HuH-7 (cell line): ENCODE measurements at places on chromosomes 5 and 9.

DNA sequence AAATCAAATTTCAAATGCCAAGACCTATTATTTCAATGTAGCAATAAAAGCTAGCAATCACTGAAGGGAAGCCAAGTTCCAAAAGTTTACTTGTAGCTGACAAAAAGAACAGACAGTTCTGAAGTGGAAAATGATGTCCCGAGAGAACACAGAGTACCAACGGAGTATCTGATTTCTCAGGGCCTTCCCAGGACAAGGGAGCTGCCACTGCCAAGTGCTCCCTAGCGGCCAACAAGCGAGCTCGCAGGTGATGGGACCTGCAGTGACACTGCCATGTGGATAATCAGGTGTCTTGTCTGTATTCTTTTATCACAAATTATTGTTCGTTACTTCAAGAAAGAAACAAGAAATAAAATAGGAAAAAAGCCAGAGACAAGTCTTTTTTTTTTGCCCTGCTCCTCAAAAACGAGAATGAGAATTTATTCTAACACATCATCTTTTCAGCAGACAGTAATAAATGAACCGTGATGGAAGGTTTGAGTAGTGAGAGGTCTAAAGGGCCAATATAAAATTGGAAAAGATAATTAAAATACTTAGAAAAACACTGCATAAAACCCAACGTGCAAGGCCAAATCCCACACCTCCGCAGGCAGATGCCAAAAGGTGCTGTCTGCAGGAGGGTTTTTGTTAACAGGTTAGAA is 159.4 kb downstream of the MYO10 start:
- DNase-seq = peak; percentile 34

- DNase-seq = no peak
These were observed 1867.9 kb upstream of the NUDT12 start for GRCh38 chr5:105430516-105430915.

GRCh38 chr5:44987026-44987425 is 178.3 kb downstream of the MRPS30 start:
- DNase-seq = no peak

DNA sequence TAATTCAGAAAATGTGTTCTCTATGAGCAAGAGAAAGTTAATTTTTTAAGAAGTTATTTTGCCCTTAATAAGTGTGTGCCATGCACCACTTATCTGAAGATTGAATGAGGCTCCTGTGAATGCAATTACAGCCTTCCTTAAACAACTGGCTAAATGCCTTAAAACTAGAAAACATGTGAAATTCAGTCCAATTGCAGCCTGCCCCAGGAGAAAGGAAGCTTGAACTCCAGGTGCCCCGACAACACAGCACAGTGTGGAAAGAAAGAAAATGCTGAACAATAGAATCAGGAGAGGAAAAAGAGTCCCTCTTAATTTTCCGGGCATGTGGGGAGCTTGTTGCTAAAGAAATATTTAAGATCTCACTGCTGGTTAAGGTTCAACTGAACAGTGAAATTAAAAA is 8.8 kb downstream of the LHFPL2 start:
- DNase-seq = no peak

GRCh38 chr5:82610686-82611085 is 332.5 kb upstream of the RPS23 start:
- DNase-seq = no peak

- peak; percentile 72 for DNase-seq
These were observed at the start of gene SPACA9 for GRCh38 chr9:132878695-132879456. Gene SPACA9, plus strand, starts transcription at chr9:132878898. Its CDS starts 5,050 bp downstream, at chr9:132883948.

DNA sequence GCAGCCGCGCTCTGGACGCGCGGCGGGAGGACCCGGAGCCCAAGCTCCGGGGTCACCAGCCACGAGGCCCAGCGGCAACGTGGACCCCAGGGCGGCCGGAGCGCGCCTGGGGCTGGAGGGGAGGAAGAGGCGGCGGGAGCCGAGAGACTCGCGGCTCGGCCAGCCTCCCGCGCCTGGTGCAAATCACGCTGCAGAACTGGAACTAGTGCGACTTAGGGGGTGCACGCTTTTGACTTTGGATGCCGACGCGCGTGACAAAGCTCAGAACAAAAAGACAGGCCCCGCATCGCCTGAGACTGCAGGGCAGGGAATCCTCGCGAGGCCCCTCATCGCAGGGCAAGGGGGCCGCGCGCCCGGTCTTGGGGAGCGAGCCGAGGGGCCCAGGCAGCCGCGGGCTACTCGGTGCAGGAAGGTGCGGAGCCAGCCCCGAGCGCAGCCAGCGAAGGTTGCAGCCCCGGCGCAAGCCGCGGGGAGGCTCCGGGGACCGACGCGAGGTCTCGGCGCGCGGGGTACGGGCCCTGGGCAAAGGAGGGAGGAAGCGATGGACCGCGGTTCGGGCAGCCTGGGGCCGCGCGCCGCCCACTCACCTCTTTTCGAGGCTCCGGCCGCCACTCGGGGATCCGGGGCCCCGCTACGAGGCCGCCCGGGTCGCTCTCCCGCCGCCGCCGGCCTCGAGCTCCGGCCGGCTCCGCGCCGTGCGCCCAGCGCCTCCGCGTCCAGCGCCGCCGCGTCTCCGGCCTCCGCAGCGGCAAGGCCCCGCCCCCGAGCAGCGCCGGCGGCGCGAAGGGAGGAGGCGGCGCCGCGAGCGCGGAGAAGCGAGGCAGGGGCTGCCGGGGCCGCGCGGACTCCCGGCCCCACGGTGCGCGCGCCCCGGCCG is at the start of gene GOLM1:
Gene GOLM1, minus strand, starts transcription at position 735 of the 877 bp plus-strand sequence. CDS start 20,238 bp downstream, outside the sequence.
- peak; percentile 53 for DNase-seq

DNA sequence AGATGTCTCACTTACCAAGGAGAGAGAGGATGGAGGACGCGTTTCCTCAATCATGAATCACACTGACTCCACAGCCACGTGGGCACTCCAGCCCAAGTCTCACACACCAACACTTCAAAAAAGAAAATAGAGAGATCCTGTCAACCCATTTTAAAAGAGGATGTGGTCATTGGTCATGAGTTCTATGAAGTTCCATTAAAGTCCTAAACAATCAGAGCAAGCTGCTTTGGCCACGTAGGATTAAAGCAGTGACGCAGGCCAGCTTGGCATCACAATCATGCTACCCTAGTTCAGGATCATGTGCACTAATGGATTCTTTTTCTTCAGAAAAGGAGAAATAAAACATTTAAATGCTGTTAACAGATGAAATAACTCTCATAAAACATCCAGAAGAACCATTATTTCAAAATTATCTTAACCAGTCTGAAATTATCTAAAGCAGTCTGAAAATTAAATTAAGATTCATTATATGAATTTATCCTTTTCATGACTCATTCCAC is 108.1 kb downstream of the SEMA5A start:
- no peak for DNase-seq

DNA sequence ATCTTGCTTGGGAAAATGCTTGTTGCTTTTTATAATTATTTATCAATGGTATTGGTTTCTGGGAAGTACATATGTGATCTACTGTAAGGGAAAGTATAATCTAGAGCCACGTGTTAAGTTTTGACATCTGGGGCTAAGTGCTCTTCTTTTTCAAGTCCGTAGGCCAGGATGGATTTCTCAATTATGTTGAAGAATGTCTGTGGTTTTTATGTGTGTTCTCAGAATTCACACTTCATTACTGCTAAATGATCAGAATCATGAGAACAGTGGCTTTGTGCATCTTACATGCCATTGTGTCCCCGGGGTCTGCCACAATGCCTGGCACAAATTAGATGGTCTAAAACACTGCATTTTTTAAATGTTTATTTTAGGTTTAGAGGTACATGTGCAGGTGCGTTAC is 14.5 kb upstream of the AUH start:
- no peak for DNase-seq

GRCh38 chr9:17622141-17622540 is 43.3 kb downstream of the SH3GL2 start:
- no peak for DNase-seq

DNA sequence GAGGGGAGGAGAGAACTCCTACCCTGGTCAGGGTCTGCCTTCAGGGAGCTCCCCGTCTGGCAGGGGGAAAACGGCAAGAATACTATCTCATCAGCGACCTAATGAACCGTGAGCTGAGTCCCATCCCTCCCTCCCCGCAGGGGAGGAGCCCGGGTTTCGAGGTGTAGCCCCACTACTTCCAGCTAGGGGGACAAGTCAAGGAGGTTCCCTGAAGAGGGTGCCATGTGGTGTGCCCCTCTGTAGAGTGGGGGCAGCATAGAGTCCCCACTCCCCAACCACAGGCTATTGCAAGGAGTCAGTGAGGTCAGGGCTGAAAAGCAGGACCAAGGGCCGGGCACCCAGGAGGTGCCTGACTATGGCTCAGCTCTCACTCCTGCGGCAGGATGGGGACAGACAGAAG is 50.9 kb upstream of the RXRA start:
- DNase-seq = no peak

DNA sequence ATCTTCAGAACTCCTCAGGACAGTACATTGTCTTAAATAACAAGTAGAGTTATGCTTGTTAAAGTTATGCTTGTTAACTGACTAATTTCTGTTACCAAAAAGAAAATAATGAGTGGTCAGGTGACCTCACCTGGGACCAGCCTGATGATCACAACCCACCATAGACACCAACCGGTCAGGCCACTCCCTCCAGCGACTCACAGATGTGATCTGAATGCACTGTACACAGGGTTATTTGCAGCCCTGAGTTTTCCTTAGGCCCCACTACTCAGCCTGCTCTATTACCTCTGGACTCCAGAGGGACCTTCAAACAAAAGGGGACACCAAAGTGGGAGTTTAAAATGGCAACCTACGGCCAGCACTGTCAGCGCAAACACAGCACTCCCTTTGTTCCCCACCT is 55.3 kb downstream of the ARSB start:
- no peak for DNase-seq

- no peak for DNase-seq
These were observed 8.2 kb downstream of the HSPB3 start for GRCh38 chr5:54463713-54464112.

GRCh38 chr5:171592076-171592475 is 172.6 kb downstream of the FGF18 start:
- DNase-seq = no peak

GRCh38 chr5:176415952-176416924 is at the start of gene CLTB:
Gene CLTB, minus strand, starts transcription at chr5:176416539. Its CDS starts 176 bp downstream, at chr5:176416363.
- DNase-seq = peak; percentile 93

- no peak for DNase-seq
These were observed 8.8 kb downstream of the C9orf50 start for GRCh38 chr9:129612123-129612522.

- no peak for DNase-seq
These were observed 14.7 kb downstream of the ERP44 start for GRCh38 chr9:100084128-100084453.

- DNase-seq = no peak
These were observed at the start of gene SLC45A2 for GRCh38 chr5:33984671-33985124. Gene SLC45A2, minus strand, starts transcription at chr5:33984693. Its CDS starts 110 bp downstream, at chr5:33984583.

DNA sequence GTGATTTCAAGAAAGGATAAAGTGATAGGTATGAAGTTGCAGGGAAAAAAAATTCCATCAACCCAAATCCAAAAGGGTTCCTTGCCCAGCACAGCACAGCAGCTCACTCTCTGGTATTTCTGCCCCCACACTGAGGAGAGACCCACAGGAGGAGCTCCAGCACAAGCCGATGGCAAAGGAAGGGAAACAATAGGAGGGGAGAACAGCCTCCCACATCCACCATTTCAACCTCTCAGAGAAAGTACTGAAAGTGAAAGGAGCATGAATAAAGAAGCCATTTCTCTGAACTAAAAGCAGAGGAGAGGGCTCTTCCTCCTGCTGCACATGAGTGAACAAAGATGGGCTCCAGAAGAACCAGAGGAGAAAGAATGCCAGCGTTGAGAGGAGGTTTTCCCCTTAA is 54.9 kb upstream of the ZSWIM6 start:
- DNase-seq = peak; percentile 13

- DNase-seq = no peak
These were observed 48.9 kb downstream of the DAB2IP start for GRCh38 chr9:121700165-121700831.

DNA sequence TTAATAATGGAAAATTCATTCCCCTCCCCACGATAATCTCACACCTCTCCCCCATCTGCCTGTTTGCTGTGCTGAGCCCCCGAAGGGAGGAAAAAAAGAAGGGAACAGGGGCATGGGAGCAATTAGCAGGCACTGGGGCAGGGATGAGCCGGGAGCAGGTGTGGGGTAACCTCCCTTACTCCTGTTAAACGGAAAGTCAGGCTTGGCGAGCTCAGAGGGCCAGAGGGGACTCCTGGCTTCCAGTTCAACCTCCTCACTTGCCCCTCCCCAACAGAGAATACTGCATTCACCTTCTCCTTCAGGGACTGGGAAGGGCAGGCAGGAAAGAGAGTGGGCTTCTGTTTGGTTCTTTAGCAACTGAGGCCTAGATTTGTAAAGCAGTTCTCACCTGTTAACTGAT is 1.6 kb downstream of the AFAP1L1 start:
- no peak for DNase-seq

- no peak for DNase-seq
These were observed 4.9 kb downstream of the IRX2 start for GRCh38 chr5:2746561-2747032.

- no peak for DNase-seq
These were observed 50.7 kb downstream of the MSX2 start for GRCh38 chr5:174775081-174775480.

GRCh38 chr9:129175515-129175824 is 2.6 kb downstream of the IER5L start:
- DNase-seq = no peak

- DNase-seq = no peak
These were observed 17.9 kb downstream of the NIPAL4 start for GRCh38 chr5:157477814-157478494.

GRCh38 chr9:86563936-86564335 is 209.7 kb upstream of the TUT7 start:
- DNase-seq = no peak

GRCh38 chr9:82449986-82450385 is 461.4 kb downstream of the SPATA31D1 start:
- DNase-seq = no peak

GRCh38 chr5:12175914-12176585 is 271.8 kb upstream of the CTNND2 start:
- no peak for DNase-seq

DNA sequence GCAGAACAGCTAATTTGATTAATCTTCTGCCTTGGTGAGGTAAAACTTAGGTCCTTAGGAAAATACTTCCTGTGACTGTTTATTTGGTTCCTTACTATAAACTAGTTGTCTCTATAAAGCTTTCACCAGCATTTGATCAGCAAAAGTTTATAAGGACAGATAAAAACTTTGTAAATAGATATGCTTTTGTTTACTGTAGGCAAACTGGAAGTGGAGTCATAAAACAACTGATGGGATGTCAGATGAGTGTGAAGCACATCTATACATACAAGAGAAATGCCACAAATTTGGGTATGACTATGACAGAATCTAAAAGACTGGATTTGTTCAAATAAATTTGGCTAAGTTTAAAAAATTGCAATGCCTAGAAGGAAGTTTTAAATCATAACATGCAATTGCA is 5.5 kb downstream of the PTGER4 start:
- DNase-seq = no peak

DNA sequence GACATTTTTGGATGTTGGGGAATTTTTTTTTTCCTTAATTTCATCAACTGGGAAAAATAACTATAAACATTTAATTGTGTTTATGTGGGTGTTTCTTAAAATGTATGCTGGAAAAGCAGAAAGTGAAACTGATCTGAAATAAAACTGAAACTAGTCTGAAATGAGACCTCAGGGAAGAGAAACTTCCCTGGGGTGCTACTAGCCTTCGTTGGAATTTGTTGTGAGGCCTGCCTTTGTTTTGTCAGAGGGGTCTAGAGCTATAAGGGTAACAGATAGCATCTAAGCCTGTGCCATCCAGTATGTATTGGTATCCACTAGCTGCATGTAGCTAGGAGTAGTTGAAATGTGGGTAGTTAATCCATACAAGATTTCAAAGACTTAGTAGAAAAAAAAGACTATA is 10.4 kb downstream of the ZNF618 start:
- DNase-seq = no peak

- DNase-seq = no peak
These were observed 778 bp downstream of the FRRS1L start for GRCh38 chr9:109166171-109166770.
